Activated gamma-delta T cell treated with Interleukin-2 at 50 U/mL for 16 hours (primary cell): ENCODE measurements at places on chromosomes 16 and 17.

DNA sequence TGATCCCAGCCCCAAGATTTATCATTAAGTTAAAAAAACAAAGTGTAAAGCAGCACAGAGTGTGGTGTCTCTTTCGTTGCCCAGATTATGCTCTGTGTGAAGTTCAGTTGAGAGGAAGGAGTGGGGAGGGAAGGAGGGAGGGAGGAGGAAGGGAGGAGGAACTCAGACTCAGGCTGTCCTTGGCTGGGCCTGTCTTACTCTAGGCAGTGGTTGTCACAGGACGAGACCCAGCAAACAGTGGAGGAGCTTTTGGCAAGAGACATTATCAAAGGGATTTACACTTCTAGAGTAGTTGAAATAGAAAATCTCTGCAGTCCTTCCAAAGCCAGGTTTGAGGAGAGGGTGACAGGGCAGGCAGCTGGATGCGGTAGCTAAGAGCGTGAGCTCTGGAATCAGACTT, 27.8 kb downstream of the KNOP1 start:
- DNase-seq = no peak

DNA sequence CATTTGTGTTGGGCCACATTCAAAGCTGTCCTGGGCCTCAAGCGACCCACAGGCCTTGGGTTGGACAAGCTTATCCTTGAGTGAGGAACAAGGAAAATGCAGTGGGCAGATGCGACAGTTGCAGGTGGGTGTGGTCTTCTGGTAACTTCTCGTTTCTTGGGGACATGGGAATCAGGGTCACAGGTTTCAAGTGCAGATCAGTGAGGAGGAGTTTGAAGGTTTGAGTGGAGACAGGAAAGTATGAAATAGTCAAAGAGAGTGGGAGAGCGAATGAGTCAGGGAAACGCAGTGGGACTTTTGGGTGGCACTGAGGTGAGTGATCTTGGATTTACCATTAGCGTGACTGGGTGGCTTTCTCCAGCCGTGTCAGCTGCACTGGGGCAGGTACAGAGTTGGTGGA, 15.4 kb upstream of the CCL22 start:
- no peak for DNase-seq

GRCh38 chr17:45143767-45144198, 4.5 kb upstream of the HEXIM1 start:
- DNase-seq = no peak

- DNase-seq = no peak
Measured at GRCh38 chr16:87101903-87102302, 215.3 kb downstream of the C16orf95 start.

DNA sequence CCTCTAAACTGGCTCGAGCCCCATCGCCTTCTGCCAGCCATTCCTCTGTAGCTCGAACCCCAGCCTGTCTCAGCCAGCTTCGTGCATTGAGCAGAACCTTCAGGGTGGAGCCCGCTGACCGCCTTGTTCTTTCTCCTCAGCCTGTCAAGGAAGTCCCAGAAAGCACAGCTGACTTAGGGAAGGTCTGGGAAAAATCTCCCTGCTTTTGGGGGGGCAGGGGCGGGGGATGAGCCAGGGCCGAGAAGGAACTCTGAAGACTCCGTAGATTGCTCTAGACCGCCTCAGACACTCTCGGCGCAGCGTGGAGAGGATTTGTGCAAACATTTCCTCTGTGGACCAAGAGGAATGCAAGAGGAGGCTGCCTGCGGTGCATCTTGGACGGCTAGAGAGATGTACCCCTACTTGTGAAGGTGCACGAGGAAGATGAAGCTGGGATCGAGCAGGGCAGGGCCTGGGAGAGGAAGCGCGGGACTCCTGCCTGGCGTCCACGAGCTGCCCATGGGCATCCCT, at the start of gene GLP2R:
TSS of gene GLP2R (plus strand) at position 284 of the 510 bp plus-strand sequence. CDS start at position 424, 140 bp downstream.
- DNase-seq = no peak

- DNase-seq = no peak
Measured at GRCh38 chr16:19505600-19506303, 16.1 kb downstream of the GDE1 start.
